HEK293T (cell line): ENCODE measurements at places on chromosomes 4 and X.

DNA sequence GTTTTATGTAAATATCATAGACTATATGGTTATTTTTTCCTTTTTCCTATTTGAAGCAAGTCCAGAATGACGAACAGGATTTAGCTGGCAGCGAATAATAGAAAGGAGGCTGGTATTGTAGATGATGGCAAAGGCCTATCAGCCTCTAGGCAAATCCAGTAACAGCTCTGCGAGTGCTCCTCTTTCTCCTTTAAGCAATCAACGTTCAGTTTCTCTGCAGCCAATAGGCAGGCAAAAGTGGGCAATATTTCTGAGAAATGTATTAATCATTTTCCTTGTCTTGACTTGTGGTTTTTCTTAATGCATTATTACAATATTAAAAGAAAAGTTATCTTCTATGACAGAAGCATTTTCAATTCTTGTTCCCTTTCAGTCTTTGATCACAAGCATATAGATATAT is 183.3 kb downstream of the SH3KBP1 start:
- DNase-seq: no peak

- DNase-seq: no peak
Measured at GRCh38 chrX:111182997-111183396, 87.0 kb downstream of the PAK3 start.

DNA sequence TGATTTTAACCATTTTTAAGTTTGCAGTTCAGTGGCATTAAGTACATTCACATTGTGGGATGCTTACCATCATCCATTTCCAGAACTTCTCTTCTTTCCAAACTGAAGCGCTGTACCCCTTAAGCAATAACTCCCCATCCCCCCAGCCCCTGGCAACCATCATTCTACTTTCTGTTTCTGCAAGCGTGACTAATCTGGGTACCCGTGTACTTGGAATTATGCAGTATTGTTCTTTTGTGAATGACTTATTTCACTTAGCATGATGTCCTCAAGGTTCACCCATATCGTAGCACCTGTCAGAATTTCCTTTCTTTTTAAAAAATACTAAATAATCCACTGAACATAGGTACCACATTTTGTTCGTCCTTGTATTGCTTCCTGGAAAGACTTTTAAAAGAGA is 32.9 kb downstream of the USP9X start:
- DNase-seq: no peak

- DNase-seq: no peak
Measured at GRCh38 chrX:20221902-20222301, 44.8 kb downstream of the RPS6KA3 start.

GRCh38 chr4:146165840-146166239 is 9.7 kb upstream of the LSM6 start:
- DNase-seq: no peak

GRCh38 chrX:104117759-104118158 is 5.4 kb downstream of the ZCCHC18 start:
- DNase-seq: no peak

DNA sequence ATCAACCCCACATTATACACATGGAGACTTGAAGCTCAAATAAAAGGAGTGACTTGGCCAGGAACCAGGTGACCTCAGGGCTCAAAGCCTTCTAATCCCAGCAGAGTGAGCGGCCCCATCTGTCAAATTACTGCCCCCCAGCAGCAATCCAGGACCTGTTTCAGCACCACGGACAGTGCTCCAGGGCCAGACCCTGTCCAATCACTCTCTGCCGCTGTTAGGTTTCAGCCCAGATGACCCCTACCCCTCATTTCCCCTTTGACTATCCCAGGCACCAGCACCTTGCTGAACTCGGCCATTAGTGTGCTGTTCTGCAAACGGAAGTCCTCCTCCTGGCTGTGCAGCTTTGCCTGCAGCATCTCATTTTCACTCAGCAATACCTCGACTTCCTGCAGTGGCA is 5.1 kb downstream of the GRIPAP1 start:
- DNase-seq: no peak

GRCh38 chrX:20863649-20864048 is 510.6 kb upstream of the CNKSR2 start:
- no peak for DNase-seq

DNA sequence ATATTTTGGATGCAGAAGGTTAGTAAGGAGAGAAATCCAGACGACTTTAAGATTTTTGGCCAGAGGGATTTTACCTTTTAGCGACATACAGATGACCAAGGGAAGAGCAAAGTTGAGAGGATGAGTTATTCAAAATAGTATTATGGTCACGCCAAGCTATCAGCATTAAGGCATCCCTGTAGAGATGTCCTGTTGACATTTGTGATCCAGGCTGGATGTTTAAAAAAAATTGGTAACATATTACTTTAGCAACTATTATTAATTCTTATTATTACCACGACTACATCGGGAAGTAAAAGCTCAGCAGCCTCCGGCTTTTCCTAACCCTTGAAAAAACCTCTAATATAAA is 562 bp upstream of the OSTC start:
- peak; percentile 10 for DNase-seq

- DNase-seq: no peak
Measured at GRCh38 chr4:163492951-163493504, 1.5 kb upstream of the TMA16 start.

DNA sequence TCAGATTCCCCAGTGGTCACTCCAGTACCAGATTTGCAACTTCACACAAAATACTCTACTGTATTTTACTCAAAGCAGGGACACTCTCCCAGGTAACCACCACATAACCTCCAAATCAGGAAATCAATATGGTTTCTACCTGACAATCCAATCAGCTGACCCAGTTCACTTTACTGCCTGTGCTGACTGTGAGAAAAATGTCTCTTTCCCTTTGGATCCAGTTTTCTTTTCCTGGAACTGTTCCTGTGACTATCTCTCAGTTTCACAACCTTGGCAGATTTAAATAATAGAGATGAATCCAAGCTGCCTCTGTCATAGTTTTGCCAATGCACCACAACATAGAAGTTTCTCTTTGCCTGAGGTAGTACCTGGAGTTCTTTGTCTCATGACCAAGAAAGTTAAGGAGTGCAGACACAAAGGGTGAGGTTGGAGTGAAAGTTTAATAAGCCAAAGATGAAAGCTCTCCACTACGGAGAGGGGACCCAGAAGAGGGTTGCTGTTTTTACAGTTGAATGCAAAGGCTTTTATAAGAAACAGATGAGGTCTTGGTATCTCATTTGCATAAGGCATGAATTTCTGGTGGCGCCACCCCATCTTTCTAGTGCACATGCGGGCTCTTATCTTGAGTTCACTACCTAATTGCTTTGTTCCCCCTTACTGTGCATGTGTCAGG is 29.7 kb upstream of the IL9R start:
- no peak for DNase-seq

GRCh38 chr4:78987683-78988082 is 48.4 kb upstream of the PAQR3 start:
- DNase-seq: no peak

GRCh38 chr4:45646885-45647590 is 476.8 kb downstream of the GABRG1 start:
- no peak for DNase-seq

- DNase-seq: no peak
Measured at GRCh38 chr4:159159611-159160010, 56.7 kb downstream of the RAPGEF2 start.

DNA sequence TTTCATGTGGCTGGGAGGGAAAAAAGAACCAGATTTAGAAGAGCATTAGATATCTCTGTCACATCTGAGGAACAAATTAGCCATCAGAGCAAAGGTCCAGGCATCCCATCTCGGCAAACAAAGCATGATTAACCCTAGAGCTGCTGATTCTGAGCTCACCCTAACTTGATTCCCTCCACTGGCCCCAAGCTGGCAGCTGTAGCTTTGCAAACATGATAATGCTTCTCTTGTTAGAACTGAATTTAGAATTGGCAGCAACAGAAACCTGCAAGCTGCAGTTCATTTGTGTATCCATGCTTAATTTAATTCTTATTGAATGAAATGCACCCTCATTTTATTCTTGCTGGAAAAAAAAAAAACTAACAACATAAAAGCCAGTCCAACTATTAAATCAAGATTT is 289.2 kb downstream of the IL1RAPL1 start:
- DNase-seq: no peak

DNA sequence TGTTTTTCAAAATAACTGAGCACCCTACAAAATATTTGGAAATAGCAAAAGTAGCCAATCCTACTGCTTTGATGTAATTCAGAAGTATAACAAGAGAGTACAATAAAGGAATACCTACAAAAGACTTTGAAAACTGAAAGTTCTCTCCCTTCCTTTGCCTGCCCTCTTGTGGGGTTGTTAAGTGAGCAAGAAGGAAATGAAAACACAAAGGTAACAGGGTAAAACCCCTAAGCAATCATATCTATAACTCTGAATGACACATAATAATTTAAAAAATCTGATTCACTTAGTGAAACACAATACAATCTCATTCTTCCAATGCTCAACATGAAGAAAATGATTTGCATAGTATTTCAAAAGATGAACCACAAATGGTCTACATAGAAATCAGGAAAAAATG is 98.2 kb downstream of the FRYL start:
- no peak for DNase-seq

DNA sequence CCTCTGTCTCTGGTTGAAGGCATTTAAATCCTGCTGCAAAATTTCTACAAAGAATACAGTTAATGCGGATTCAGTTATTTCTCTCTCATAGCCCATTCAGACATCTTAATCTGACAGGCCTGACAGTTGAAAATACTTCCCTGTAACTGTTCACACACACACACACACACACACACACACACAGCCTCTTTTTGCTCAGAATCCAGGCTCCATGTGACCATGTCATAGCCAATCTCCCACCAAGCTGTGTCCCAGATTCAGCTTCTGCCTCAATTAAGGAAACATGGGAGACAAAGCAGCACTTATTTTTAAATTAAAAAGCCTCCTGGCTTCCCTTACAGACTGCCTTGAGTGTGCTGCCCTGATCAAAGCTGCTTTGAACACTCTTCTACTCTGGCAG is 49.3 kb upstream of the EFHC2 start:
- DNase-seq: no peak

GRCh38 chr4:186159613-186160012 is 31.8 kb upstream of the CYP4V2 start:
- DNase-seq: no peak

DNA sequence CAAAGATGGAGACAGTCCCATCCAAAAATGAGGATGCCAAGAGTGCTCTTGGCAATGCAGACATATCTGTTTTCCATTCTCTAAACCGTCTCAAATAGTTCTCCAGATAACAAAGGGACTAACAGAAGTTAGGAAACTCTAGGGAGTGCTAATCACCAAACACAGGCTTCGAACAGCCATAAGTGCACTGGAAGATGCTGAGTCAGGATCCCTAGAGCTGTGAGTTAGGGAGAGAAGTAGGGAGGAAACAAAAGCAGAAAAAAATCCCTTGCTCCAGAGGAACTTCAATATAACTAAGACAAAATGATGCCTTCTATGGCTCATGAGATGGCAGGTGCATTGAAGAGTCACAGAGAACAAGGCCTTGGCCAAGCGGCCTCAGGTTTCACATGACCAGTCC is 251.0 kb upstream of the PPARGC1A start:
- DNase-seq: no peak

- DNase-seq: no peak
Measured at GRCh38 chrX:13440176-13440575, 120.3 kb upstream of the ATXN3L start.

DNA sequence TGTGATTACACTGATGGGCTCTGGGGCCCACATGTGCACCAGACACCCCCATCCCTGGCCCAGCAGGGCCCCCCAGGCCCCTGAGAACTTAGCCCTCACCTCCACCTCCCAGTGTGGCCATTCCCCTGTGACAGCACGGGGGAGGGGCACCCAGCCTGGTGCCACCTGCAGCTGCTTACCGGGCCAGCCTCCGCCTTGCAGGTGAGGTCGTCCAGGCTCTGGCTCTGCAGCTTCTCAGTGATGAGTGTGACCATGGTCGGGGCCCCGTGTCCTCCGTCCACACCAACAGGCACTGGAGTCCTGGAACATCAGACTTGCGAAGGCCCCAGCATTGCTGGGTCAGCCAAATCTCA is 15.6 kb downstream of the FAM53A start:
- no peak for DNase-seq

DNA sequence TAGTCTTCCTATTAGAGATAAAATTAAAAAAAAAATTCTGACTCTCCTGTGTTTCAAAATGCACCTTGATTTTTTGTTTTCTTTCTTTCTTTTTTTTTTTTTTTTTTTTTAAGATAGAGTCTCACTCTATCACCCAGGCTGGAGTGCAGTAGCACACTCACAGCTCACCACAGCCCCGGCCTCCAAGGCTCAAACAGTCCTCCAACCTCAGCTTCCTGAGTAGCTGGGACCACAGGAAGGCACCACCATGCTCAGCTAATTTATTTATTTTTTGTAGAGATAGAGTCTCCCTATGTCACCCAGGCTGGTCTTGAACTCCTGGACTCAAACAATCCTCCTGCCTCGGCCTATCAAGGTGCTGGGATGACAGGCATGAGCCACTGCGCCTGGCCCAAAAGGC is 41.1 kb upstream of the TMEM184C start:
- no peak for DNase-seq

DNA sequence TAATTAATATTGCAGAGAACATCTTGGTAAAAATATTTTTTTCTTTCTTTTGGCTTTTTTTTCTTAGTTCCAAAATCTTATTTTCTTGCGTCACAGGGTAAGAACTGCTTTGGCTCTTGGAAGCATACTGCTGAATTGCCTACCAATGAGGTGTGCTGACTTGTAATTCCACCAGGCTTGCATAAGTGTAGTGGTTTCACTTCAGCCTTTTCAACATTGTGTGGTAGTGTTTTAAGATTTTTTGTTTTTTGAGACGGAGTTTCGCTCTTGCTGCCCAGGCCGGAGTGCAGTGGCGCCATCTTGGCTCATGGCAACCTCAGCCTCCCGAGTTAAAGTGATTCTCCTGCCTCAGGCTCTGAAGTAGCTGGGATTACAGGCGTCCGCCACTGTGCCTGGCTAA is 42.4 kb downstream of the N4BP2 start:
- DNase-seq: no peak

DNA sequence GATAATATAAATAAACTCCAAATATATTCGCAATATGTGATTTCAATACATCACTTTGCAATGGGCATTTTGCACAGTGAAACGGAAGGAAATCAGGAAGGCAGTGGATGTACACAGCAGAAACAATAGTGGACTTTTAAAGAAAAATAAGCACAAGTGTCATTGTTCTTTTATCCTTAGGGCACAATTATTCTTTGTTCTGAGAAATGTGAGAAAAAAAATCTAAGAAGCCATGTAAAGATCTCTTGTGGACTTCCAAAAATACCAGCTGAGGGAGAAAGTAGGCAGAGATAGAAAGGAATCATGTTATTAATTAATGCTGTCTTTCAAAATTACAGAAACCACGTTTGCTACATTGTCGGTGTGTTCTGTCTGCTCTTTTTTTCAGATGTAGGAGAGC is 17.6 kb upstream of the PRRG1 start:
- DNase-seq: no peak

GRCh38 chrX:64394059-64394873 is 986 bp downstream of the MTMR8 start:
- no peak for DNase-seq
